ENCODE measurements at places on chromosomes 12 and 14. TPM values are rescaled to one million over a fixed set of nuclear protein-coding genes. Genes with fewer than 3 reads are reported as not detected.
A peak's percentile ranks its signal among the peaks of the same experiment; 100 is the strongest.

DNA sequence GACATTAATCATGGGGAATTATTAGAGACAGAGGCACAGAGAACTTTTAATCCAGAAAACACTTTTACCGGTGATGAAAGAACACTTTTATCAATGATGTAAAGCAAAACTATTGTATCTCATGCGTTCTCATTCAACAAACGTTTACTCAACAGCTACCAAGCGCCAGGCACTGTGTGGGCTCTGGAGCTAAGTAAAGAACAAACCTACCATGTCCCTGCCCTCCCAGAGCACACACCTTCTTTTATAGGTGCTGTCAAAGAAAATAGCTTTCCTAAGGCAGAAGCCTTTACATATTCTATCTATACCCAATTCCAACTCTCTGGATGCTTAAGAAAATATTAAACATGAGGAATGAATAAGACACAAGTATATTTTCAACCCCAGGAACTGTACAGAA is 91.1 kb downstream of the FOXN3 start:
- DNase-seq = no peak

DNA sequence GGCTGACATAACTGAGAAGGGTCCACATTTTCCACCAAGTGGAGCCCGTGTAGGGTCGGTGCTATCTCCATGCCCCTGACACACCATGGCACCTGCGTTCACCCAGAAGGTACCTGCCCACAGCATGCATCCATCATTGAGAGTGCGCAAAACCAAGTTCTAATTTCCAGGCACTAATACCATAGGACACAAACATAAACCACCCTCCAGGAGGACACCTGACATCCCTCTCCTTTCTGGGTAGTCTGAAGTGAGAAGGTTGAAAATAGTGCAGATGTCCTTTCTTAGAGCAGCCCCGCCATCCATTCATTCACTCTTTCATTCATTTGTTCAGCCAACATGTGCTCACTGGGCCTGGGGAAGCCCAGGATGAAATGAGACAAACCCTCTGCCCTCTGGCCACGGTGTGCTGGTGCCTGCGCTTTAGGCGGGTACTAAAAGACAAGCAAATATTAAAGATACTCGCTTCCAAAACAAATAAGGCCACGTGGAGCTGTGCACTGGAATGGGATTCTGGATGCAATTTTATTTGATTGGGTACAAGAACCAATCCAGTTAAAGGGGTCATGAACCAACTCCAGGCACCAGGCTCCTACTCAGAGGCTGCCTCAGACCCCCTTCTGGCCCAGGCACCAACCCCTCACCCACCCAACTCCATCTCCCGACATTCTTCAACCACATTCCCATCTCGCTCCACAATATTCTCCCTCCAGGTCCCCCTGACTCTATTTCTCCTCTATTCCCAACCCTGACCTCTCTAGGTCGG is 1.2 kb downstream of the TTC7B start:
- no peak for DNase-seq

DNA sequence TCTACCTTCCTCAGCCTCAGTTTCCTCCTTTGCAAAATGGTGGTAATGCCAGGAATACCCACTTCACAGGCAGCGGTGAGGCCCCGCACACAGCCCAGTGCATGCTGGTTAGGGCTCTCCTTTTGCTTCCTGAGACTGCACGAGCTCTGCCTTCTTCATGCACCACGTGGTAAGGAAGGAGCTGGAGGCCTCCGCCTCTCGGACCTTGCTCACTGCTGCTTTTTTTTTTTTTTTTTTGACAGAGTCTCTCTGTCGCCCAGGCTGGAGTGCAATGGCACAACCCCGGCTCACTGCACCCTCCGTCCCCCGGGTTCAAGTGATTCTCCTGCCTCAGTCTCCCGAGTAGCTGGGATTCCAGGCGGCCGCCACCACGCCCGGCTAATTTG is 18.1 kb downstream of the TAMALIN start:
- no peak for DNase-seq

- DNase-seq = no peak
Measured at GRCh38 chr12:108856428-108857157, 790 bp downstream of the SSH1 start.

DNA sequence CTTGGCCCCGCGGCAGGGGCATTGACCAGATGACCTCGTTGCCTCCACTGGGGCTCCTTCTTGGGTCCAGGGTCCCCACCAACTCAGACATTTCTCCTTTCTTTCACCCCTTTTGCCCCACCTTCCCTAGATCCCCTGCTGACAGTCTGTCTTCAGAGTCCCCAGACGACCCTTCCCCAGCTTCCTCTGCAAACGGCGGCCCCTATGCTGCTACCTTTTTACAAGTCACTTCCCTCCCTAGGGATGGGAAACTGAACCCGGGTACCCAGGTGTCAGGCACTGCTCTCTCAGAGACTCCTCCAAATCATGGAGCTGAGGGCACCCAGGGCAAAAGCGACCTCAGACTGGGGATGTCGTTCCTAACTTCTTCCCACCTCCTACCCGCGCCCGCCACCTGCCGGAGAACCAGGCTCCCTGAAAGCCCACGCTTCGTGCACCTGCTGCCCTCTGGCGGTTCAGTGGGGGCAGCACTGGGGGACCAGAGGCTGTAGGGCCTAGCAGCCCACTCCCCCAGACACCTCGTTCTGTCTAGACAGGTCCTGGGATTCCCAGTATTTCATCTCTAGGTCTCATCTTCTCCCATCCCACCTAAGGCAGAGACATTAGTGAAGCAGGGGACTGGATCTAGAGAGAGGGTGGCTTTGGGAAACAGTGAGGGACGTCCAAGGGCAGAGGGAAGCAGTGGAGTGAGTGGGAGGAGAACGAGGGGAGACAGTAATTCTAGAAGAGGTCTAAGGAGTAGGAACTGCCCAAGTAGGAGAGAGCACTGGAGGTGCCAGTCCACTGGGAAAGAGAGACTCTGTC is 4.9 kb downstream of the ZNF385A start:
- peak; percentile 89 for DNase-seq

DNA sequence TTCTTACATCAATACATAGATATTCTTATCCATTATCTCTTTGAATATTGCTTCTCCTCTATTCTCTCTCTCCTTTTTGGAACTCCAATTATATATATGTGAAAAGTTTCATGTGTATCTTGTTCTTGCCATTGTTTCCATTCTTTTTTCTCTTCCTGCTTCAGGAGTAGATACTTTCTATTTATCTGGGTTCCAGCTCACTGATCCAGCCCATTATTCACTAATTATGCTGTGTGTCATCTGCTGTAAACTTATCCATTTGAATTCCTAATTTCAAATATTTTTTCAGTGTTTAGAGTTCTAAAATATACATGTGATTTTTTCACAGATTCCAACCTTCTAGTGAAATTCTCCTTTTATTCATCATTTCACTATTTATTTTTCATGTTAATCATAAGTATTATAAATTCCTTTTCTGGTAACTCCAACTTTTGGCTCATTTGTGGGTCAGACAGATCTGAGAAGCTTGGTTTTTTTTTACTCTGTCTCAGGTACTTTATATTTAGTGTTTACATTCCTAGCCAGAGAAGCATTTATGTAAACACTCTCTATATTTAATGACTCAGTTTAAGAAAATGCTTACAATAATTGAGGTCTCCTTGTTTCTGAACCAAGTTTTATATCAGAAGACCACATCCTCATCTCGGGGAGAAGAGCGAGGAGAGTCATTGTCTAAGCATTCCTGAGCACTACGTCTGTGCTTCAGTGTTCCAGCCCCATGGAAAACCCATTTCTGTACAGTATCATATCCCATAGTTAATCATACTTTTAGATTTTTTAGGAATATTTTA is 15.9 kb upstream of the AMIGO2 start:
- no peak for DNase-seq

DNA sequence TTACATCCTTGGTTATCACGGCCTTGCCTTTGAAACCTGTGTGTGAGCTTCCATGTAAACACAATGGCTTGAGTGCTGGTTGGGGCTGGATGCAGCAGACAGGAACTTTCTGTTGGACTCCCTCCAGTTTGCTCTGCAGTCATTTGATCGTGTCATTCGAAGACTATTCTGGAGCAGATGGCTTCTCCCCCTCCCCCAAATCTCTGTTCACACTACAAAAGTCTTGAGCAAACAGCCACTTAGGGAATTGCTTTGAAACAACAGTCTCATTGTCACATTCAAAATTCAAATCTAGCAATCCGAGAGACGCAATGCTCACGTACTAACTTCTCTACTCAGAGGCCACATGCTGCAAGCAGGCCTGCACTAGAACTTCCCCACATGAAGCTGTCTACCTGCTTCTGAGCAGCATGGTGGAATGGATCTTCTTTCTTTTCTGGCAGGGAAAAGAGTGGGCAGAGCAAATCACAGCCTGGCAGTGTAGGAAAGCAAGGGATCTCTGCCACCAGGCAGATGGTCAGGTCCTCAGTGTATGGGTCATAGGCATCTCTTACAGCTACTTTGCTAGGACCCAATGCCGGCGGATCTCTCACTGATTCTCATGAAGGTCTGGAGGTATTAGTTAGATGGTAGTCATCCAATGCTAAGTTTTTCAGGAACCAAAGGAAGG is 214.2 kb downstream of the PPM1H start:
- no peak for DNase-seq

DNA sequence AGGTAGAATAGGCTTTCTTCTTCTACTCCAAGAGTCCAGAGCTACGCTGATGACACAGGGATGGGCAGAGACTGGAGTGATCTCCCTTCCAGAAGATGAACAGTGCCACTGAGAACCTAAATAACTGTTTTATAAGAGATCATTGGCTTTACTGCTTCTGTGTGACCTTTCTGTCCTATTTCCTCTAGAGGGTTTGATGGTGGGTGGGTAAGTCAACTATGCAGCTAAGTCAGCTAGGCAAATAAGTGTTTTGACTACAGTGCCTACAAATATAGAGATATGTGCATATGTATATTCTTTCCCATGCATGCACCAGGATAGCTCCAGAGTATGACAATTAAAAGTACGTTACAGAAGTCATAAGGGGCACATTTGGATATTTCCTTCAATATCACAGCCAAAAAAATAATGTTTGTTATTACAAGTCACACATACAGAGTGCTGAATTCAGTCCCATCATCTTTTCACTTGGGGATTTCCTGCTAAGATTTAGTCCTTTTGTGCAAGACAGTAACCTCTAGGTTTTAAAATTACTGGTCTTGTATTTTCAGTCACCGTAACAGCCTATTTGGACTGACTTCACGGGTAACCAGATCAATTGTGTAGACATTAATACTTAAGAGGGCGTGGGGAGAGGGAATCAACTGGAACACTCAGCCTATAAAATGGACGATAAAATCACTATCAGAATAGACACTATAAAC is 412.6 kb upstream of the SOX5 start:
- no peak for DNase-seq

- DNase-seq = no peak
Measured at GRCh38 chr12:113702836-113703235, 231.2 kb upstream of the LHX5 start.

- DNase-seq = no peak
Measured at GRCh38 chr12:41367726-41368405, 179.7 kb downstream of the PDZRN4 start.

DNA sequence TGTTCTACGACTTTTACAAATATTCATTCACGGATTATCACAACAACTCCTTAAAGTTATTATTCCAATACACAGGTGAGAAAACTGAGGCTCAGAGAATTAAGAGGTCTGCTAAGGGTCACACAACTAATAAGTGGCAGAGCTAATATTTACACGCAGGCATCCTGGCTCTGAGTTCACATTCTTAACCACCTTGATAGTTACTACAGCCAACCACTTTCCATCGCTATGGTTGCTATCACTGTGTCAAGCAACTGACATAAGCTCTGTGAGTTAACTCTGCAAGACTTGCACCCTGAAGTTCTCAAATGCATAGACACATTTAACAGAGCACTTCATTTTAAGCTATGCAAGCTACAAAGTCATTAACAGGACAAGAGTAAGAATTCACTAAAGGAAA is 3.7 kb downstream of the GLT8D2 start:
- no peak for DNase-seq

Gene GPD1
- polyA plus RNA-seq = 66.6 TPM

Gene ACTR10
- 98.3 TPM for polyA plus RNA-seq

Gene RND1
- 3.5 TPM for polyA plus RNA-seq

All from left renal cortex interstitium (tissue), 4 donors.